Hematopoietic multipotent progenitor cell treated with erythropoietin and hydrocortisone succinate and interleukin-3 and kit ligand, for 4 days (in vitro differentiated cells): ENCODE measurements at places on chromosomes 5 and 9.

GRCh38 chr5:142202282-142202681 is 93.7 kb downstream of the NDFIP1 start:
- no peak for DNase-seq

DNA sequence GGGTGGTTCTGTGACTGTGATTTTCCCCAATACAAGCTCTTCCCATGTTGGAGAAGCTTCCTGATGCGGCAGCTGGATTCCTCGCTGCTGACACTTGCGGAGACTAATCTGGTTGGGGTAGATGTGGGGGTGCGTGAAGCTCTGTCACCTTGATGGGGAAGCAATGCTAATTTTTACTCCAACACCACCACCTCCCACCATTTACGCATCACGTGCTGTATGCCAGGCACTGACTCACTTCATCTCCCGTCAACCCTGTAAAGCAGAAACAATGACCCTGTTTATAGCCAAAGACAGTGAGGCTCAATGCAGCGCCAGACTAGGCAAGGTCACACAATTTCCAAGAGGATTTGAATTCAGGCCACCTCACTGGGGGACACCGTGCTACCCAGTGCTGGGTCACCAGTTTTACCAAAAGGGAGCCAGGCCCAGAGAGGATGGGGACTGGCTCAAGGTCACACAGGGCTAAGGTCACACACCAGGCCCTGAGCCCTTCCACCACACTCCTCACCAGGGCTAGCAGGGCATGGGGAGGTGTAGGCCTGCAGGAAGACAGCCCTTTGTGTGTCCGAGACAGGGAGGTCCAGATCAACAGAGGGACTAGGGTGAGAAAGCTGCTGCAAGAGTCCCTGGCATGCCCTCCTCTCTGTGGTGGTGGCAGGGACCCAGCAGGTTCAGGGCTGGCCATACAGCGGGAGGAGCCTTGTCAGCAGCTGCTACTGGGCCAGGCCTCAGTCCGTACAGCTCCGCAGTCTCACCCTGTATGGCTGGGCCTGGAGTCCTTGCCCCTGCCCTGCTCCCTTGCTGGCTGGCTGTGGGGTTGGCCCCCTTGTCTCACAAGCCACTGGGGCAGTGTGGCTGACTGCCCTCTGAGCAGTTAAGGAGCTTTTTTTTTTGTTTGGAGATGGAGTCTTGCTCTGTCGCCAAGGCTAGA is 3.3 kb downstream of the STKLD1 start:
- no peak for DNase-seq

DNA sequence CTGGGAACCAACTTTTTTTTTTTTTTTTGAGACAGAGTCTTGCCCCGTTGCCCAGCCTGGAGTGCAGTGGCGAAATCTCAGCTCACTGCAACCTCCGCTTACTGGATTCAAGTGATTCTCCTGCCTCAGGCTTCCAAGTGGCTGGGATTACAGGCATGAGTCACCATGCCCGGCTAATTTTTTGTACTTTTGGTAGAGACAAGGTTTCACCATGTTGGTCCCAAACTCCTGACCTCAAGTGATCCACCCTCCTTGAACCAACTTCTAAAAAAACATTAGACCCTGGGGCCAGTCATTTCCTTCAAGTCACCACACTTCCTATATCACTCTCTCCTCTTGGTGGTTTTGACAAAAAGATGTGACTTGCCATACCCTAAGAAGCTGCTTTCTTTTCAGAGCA is 10.9 kb upstream of the SHROOM1 start:
- DNase-seq, result peak; percentile 18

DNA sequence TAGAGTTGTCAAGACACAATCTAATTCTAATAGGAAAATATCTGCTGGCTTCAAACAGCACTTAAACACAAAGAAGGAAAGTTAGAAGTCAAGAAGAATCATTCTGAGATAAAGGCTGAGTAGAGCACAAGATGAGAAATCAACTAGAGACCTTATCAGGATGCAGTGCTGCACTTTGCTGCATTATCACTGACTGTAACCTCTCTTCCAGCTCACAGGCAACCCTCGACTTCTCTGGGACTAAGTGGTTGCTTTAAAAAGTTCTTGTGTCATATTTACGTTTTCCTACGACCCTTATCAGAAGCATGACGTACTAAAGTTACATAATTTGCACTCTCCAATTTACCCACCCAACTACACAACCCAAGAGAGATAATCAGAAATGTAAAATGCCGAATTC is 176.1 kb downstream of the MLLT3 start:
- DNase-seq, result peak; percentile 5

DNA sequence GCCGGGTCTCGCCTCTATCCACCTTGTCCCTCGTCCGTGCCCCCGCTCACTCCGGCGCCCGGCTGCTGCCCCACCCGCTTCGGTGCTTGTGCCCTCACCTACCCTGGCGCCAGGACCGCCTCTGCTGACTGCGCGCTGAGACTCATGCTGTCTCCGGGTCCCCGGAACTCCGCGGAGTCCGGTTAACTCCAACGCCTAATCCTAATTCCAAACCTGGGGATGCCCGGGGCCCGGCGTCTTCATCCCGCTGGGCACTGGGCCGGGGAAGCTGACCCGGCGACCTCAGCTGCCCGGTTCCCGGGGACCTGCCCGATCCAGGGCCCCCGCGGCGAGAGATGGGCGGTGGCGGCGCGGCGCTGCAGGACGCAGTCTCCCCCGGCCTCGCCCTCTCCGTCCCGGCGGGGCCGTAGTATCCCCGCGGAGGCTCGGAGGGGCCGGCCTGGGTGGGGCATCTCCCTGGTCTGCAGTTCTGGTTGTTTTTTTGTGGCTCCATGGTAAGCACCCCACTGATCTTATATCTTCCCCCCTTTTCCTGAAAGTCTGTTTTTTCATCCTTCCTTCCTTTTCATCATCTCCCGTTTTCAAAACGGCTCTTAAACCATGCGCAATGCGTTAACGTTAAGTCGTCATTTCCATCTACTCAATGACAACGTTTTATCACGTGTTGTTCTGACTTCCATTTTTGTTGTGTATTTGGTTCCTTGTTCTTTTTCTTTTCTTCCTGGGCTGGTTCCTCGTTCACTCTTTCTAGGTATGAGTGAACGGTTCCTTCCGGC is 41.1 kb upstream of the PLEKHG4B start:
- DNase-seq, result no peak

DNA sequence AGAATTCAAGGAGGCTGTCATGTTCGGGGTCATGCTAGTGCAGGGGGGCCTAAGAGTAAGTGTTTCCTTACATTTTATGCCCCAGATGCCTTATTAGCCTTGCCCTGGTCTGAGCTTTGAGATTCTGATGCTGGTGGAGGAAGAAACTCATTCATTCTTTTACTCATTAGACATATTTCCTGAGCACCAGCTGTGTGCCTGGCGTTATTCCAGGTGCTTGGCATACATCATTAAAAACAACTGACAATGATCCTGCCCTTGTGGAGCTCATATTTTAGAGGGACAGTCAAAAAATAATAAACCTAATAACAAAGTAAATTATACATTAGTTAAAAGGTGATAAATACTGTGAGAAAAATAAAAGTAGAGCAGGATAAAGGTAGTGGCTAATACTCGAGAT is 138.9 kb upstream of the SGCD start:
- DNase-seq, result no peak

DNA sequence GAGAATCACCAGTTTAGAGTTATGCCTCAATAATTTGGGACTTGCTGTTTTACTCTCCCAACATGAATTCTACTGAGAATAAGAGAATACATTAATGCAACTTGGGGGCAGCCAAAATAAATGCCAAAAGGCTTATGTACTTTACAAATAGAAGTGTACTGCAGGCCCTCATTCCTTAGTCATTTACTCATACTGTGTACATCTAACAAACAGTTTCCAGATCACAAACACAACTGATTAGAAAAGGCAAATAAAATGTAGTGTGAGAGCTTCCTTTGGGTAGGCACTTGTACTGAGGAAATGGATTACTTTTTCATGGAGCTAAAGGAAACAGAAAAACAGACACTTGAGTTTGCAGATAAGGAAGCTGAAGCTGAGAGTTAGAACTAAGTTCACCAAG is 12.6 kb downstream of the ANKDD1B start:
- no peak for DNase-seq

GRCh38 chr5:148179234-148179824 is 11.0 kb downstream of the SPINK14 start:
- DNase-seq, result peak; percentile 86

DNA sequence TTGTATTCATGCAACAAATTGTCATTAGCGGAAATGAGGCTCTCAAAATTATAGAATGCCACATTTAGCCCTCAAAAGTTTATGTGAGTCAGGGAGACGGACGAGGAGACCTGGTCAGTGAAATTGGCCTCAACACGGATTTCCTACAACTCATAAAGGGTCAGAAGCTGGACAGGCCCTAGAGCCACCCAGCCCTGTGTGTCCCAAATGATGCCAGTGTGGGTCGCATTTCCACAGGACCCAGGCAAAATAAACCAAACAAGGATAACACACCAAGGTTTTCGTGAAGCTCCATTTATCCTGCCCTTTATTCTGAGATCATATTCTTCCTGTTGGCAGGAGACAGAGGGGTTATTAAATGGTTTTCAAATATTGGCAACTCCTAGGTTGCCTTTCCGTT is 72.0 kb upstream of the COL5A1 start:
- no peak for DNase-seq

GRCh38 chr9:132879457-132880323 is 992 bp downstream of the SPACA9 start:
- DNase-seq, result peak; percentile 57

GRCh38 chr5:127513408-127513970 is 4.0 kb upstream of the PRRC1 start:
- DNase-seq, result no peak

DNA sequence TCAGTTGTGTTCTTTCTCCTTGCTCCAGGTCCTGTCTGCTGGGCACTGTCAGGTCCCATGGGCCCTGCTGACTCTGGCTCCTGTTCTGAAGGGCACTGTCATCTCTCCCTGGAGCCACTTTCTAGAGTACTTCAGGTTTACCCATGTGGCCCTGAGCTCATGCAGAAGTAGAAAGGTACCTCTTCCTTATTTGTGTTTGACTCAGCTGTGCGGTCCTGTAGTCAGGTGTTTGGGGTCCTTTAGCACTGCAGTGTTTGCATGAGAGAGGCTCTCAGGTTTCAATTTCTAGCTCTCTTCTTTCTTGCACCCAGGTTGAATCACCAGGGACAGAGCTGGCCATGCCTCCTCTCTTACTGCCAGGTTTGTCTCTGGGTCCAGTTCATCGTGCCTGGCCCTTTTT is 71.5 kb downstream of the HSPA4 start:
- DNase-seq, result no peak

GRCh38 chr5:30866142-30866541 is 327.3 kb upstream of the CDH6 start:
- no peak for DNase-seq

DNA sequence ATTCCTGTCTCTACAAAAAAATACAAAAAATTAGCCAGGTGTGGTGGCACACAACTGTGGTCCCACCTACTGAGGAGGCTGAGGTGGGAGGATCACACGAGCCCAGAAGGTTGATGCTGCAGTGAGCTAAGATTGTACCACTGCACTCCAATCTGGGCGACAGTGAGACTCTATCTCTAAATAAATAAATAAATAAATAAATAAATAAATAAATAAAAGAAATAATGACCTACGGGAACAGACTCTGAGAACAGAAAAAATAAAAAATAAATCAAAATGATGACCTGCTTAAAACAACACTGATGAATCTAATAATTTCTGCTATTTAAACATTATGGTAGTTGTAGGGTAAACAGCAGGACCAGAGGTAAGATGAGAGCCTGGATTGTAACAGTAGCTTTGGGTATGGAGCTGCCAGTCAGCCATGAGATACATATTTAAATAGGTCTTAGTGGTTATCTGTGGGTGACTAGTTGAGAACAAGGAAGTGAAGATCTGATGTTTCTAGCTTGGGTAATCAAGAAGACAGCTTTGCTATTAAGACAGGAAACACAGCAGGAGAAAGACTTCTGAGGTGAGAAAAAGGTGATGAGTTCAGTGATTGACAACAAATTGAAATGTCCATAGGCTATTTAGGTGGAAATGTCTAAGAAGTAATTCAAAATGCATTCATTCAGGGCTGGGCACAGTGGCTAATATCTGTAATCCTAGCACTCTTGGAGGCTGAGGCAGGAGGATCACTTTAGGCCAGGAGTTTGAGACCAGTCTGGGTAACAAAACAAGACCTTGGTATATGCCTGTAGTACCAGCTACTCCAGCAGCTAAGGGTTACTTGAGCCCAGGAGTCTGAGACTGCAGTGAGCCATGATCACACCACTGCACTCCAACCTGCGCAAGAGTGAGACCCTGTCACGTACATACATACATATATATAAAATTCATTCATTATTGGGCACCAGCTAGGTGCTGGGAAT is 11.0 kb downstream of the RNF145 start:
- DNase-seq, result peak; percentile 66

DNA sequence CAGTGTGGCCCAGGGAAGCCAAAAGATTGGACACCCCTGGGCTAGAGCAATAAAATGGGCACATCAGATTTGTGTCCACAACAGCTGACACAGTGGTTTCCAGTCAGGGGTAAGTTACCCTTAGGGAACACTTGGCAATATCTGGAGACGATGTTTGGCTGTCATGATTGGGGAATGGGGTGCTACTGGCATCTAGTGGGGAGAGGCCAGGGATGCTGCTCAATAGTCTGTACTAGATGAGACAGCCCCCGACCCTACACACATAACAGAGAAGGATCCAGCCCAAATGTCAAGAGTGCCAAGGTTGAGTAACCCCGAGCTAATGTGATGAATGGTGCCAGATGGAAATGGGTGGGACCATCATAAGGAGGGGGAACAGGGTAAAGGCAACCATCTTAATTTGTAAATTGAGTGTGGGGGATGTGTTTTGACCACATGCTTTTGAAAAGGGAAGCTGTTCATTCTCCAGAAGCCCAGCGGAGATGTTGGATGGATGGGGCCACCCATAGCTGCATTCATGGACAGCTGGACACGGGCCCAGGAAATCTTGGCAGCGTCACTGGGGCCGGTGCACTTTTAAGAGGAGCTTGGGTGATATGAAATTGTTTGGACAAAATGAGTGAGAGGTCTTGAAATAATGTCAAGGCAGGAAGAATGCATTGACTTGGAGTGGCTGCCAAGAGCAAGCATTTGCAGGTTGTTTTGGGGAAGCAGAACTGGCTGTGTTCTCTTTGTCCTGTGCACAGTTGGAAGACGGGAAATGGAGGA is 33.4 kb downstream of the SYK start:
- DNase-seq, result peak; percentile 40

GRCh38 chr9:121807823-121808278 is 156.4 kb downstream of the DAB2IP start:
- no peak for DNase-seq

DNA sequence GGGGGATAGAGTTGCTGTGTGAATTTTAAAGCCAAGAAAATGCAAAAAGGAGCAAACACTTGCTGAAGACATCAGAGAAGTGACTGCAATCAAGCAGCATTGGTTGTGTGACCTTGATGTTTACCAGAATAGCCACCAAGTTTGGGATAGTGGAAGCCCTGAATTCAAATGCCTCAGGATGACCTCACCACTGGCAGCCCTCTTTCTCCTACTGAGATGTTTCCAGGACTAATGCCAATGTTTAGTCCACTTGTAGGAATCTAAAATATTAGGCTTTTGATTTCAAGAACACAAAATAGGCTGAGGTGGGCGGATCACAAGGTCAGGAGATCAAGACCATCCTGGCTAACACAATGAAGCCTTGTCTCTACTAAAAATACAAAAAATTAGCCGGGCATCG is 112.2 kb upstream of the NUDT12 start:
- DNase-seq, result no peak
